ENCODE measurements at places on chromosomes 3 and 15.

DNA sequence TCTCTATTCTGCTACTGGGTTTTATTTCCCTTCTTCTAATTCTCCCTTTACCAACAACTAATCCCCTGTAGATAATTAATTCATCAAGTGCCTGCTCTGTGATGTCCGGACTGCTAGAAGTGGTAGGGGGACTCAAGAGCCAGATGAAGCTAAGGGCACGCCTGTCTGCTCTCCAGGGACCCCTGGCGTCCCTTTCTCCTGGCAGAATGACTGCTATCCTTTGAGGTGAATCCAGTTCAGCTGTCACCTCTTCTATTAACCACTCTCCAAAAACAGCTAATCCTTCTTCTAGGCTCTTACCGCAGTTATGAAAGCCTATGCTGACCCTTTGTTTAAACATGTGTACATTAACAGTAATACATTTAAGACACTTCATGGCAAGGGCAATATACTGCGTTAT is 1.4 kb upstream of the CHRNA7 start:
- DNase-seq = no peak

GRCh38 chr3:188153437-188154013 is 432 bp upstream of the LPP start:
- no peak for DNase-seq

DNA sequence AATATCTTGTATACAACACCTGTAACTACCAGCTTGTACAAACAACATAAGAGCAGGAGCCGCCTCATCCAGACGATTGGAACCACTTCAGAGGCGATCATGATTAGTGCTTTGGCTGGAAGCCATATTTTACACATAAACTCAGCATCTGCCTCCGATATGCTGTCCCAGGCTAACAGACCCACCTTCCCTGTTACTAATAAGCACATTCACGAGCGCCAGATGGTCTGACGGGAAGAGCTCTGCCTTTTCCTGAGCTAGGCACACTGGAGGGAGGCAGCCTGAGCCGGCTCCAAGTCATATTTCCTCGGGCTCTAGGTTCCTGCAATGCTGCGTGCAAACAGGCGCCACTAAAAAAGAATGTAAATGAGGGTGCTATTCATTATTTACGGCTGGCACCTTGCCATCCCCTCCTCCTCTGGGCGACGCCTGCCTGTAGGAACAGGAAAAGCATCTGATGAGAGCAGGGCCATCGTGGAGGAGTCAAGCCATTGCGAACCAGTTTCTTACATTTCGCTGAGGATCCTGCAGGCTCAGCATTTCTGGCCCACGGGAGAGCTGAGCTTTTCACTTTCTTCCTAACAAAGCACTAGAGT is 98.2 kb downstream of the ANXA2 start:
- no peak for DNase-seq

DNA sequence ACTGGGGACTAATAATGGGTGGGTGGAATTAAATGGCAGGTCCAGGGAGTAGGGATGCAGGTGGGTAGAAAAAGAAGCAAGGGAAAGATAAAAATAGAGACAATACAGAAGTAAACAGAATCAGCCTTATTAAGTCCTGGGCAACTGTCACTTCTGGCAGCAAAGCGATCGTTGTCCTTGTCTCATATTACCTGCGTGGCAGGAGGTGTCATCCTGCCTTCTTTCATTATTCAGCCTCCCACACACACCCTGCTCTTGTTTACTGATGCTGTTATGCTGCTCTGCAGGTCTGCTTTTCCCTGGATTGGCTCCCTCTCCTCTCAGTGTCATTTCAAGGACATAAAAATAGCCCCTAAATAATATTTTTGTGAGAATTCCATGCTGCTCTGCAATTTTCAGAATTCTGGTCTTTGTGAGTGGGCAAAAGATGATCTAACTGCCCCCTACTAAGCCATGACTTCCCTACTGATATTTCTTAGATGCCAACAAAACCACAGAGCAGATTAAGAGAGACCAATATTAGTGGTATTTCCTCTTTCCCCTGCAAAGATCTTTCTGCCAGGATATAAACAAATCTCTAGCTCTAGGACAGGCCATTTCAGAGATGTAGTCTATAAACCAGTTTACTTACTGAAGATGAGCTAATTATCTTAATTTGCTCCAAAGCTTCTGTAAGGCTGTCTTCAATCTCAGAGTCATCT is 8.5 kb downstream of the VEPH1 start:
- no peak for DNase-seq

DNA sequence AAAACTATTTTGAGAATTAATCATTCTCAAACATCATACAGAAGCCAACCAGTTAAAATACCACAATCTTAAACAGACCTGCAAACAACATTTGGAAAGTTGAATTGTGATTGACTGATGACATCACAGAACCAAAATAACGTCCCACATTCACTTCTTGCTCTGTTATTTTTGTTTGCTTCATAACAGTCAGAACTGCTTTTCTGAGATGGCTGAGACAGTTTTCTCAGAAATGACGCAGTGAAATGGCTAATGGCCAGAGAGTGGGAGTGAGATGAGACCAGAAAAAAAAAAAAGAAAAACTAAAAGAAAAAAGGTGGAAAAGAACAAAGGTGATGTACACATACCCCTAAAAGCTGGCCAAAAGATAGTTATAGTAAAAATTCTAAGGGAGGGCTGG is 1061.2 kb downstream of the FHIT start:
- DNase-seq = no peak

- no peak for DNase-seq
These were observed 390.7 kb downstream of the EFHB start for GRCh38 chr3:19543212-19543841.

DNA sequence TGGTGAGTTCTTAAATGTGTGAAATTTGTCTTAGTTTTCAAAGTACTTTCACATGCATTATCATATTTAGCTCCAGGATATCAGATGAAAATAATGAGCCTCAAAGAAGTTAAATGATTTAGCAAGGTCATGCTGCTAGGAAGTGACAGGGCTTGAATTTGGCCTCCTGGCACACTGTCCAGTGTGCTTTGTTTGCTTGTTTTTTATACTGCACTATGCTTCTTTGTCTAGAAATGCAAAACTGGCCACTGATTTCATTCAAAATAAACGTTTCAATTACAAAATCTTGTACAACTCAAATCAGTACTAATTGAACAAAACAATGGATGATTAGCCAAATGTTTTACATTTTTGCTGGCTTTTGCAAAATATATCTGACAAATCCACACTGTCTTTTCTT is 583.3 kb upstream of the CBLB start:
- DNase-seq = no peak

- no peak for DNase-seq
These were observed 27.8 kb downstream of the IFT80 start for GRCh38 chr3:160370987-160371857.

GRCh38 chr3:48700731-48701405 is 15.2 kb upstream of the NCKIPSD start:
- DNase-seq = no peak

DNA sequence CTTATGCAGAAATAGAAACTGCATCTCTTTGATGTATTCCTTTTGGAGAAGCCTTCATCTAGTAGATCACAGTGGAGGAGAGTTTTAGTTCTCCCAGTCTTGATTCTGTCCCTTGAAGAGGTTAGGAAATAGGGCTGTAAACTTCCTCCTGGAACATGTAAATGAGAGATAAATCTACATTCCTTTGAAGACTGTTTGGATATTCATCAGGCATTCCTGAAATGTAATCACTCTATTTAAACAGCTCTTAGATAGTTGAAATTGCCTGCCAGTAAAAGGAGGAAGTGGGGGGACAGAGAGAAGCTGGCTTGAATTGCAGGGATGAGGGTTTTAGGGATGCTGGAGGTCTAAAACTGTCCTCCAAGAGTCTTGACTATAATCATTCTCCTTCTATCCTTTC is 254.3 kb upstream of the LRRC3B start:
- no peak for DNase-seq

- no peak for DNase-seq
These were observed 94.5 kb downstream of the SERPINI1 start for GRCh38 chr3:167830007-167830406.

DNA sequence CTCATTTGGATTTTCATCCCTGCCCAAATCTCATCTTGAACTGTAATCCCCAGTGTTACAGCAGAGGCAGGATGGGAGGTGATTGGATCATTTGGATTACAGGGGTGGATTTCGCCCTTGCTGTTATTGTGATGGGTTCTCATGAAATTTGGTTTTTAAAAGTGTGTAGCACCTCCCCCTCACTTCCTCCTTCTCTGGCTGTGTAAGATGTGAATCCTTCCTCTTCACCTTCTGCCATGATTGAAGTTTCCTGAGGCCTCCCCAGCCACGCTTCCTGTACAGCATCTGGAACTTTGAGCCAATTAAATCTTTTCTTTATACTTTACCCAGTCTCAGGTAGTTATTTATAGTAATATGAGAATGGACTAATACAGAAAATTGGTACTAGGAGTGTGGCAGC is 316.8 kb downstream of the PLCL2 start:
- DNase-seq = no peak

GRCh38 chr3:189529889-189530471 is 101.2 kb upstream of the TP63 start:
- no peak for DNase-seq

DNA sequence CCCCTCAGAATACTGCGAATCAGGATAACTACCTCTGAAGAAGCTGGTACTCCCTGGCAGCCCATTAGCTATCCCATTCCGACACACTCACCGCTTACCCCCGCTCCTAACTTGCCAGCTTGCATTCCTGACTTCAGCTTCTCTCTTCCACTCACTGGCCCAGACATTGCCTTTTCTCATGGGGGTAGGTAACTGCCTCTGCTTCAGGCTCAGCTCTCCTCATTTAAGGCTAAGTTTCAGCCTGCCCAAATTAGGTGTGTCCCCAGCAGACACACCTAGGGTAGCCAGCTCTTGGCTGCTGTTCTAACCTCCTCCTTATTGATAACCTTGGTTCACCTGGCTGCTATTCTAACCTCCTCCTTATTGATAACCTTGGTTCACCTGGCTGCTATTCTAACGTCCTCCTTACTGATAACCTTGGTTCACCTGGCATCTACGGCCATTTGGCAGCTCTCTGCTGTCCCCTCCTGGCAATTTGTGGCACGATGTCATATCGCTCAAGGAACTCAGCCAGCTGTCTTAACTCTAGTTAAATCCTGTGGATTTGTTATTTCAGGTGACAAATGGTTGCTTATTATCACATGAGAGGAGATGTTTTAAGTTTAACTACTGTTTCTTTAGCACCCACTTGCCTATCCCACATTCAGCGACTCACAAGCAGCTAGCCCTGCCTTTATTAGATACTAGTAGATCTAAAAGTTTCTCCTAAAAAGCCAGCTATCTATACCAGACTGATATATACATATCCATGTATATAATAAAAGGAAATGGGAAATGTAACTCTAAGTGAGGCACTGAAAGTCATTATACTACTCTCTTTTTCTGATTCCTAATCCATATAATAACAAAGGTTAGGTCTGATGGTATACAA is 106.5 kb upstream of the ACP3 start:
- peak; percentile 17 for DNase-seq

GRCh38 chr15:72967397-72967796 is 84.9 kb upstream of the NEO1 start:
- no peak for DNase-seq

GRCh38 chr3:116980099-116980498 is 270.5 kb downstream of the TUSC7 start:
- no peak for DNase-seq

GRCh38 chr3:101695779-101696372 is 9.4 kb upstream of the RPL24 start:
- no peak for DNase-seq

DNA sequence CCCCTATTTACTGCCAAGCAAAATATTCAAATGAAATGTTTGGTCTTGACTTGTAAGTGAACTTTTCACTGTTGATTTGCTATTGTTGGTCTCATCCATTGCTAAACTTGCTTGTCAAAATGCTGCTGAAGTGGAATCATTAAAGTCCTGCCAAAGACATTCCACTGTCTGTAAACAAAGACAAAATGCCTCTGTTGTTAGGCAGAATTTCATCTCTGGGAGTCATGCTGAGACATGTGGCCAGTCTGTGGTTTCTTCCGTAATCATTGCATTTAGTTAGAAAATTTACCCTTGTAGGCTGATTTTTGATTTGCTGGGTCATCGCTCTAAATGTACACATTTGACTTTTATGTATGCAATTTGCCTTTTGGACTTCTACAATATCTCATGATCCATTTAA is 577.7 kb downstream of the MECOM start:
- DNase-seq = no peak

GRCh38 chr15:78343276-78344060 is 3.3 kb downstream of the CRABP1 start:
- DNase-seq = no peak

DNA sequence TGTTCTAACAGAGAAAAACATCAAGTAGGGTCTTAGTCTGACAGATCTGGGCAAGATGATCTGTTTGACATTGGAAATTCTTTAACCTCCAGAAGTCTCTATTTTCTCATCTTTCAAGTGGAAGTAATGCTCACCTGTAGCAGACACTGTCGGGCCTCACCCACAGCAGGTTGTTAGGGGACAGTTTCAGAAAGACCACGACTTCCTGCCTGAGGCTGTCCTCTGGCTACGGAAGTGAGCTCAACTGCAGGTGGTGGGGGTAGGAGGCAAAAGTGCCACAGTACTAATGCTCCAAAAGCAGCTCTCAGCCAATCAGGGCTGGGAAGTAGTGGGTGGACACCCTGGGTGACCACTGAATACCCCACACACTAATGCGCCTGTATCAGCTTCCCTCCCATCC is 111.4 kb upstream of the TOPAZ1 start:
- DNase-seq = no peak

- DNase-seq = no peak
These were observed 40.7 kb upstream of the CHST2 start for GRCh38 chr3:143078883-143079282.

- DNase-seq = no peak
These were observed 828 bp downstream of the THOC7 start for GRCh38 chr3:63862804-63863149.

DNA sequence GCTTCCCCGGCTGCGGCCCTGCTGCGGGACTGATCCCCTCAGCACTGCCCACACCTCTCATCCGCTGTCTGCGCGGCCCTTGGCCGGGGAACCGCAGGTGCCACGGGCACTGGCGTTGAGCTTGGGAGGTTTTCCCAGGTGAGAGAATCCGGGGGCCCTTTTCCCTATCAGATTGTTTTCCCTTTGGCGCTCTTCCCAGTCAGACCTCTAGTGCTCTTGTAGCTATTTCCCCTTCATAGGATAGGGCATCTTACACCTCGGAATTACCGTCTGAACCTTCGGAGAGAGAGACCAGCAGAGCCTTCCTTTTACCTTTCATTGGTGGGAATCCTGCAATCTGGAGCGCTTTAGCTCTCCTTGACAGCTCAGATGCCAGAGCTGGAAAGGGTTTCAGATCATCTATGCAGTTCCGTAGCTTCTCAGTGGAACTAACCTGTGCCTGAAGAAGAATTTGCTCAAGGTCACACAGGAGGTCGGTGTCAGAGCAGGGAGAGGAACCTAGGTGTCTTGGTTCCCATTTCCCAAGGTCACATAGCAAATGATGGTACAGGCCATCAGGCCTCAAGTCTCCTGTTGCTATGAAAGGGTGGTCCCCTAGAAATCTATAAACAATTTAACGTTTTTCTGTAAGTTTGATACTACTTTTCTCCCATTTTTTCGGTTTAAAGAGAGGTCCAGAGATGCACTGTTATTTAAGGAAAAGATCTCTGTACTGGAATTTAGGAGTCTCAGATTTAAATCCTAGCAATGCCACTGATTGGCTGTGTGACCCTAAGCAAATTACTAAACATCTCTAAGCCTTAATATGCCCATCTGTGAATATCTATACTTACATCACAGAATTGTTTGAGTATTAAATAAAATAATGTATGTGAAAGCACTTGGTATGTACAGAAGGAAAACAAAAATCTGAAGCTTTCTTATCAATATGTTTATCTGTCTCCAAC is 916 bp downstream of the IDH3A start:
- DNase-seq = no peak

Measured in activated T-cell treated with anti-CD3 and anti-CD28 coated beads, Interleukin-2, amount 50 U/mL, for 1 hour (primary cell).